ENCODE measurements at places on chromosomes 3 and 15. TPM values are rescaled to one million over a fixed set of nuclear protein-coding genes. Genes with fewer than 3 reads are reported as not detected.

HGD gene
- 73.4 TPM for polyA plus RNA-seq

POLQ gene
- polyA plus RNA-seq = 7.4 TPM

SLC38A3 gene
- polyA plus RNA-seq = 7.2 TPM

FSD2 gene
- 0.14 TPM for polyA plus RNA-seq

GXYLT2 gene
- 13.9 TPM for polyA plus RNA-seq

PPM1L gene
- 6.9 TPM for polyA plus RNA-seq

APOD gene
- polyA plus RNA-seq = 8.2 TPM

GABRG3 gene
- 2.1 TPM for polyA plus RNA-seq
